ENCODE measurements at places on chromosomes 1 and 21.
A peak's percentile ranks its signal among the peaks of the same experiment; 100 is the strongest.

DNA sequence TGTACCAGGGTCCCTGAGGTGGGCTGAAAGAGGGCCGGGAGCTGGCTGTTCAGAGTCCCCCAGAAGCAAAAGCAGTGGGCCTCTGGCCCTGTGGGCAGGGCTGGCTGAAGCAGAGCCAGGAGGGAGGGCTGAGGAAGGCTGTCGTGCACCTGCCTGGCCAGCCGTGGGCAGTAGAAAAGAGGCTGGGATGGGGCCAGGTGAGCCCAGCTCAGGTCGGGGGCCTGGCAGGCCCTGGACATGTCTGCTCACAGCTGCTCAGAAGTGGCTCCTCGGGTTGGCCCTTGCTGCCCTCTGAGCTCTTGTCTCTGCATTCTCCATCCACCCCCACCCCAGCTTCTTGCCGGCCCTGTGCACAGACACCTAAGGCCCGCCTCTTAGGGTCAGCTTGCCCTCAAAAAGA lies 60.0 kb downstream of the TCP10L start:
- DNase-seq = no peak

DNA sequence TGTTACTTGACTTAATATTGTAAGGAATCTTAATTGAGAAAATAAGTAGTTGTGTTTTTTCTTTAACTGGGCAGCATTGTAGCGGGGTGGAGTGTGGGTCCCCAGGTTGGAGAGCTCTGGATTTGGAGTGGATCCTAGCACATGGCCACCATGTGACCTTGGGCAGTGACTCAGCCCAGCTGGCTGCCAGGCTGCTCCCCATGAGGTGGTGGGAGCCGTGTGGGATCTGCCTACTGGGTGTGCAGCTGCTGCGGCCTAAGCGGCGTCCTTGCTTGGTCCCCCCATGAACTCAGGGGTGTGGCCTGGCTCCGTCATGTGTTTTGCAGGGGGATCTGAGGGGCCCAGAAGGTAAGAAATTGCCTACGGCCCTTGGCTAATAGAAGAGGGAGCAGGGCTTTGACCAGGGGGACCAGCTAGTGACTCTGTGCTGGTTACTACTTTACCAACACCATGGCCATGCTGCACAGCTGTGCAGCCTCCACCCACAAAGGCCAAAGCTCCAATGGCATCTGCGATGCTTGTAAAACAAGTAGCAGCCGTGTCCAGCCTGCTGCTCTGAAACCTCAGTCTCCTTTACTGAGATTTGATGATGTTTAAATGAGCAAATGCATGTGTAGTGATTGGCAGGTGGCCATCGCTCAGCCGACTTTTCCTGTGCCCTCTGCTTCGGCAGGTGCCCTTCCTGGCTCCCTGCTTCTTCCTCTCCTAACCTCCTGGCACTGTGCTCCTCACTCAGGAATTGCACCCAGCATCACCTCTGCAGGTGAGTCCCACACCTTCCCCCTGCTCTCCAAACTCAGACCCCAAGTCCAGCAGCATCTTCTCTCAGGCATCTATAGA lies 68.3 kb downstream of the ADARB1 start:
- DNase-seq = no peak

DNA sequence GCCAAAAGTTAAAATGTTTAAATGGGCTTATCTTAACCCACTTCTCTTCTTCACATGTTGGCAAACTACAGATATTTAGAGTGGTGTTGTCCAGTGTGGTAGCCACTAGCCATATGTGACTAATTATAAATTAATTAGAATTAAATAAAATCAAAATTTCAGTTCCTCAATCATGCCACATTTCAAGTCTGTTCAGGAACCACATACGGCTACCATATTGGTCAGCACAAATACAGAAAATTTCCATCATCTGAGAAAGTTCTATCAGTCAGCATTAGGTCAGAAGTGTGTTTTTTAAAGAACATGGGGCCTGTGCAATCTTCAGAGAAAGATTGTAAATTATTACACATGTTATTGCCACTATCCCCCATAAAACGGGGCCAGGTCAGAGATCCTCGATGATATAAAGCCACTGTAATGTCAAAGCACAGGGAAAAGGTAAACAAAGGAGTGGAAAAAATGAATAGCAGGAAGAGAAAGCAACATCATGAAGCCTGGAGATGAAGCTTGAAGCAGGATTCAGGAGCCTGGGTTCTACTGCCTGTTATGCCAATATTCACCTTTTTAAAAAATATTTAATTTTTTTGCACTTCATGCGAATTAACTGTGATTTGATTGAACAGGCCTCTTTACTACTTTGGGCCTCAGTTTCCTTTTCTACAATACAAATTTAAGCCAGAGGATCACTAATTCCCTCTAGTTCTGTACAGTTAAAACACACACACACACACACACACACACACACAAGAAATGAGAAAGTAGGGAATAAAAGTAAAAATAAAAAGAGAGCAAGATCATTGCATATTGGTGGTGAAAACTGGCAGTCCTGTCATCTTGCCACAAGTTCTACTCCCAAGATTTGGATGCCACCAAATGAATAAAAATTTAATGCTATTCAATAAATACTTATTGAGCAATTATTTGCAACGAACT lies 2.3 kb downstream of the RSBN1 start:
- DNase-seq = no peak

DNA sequence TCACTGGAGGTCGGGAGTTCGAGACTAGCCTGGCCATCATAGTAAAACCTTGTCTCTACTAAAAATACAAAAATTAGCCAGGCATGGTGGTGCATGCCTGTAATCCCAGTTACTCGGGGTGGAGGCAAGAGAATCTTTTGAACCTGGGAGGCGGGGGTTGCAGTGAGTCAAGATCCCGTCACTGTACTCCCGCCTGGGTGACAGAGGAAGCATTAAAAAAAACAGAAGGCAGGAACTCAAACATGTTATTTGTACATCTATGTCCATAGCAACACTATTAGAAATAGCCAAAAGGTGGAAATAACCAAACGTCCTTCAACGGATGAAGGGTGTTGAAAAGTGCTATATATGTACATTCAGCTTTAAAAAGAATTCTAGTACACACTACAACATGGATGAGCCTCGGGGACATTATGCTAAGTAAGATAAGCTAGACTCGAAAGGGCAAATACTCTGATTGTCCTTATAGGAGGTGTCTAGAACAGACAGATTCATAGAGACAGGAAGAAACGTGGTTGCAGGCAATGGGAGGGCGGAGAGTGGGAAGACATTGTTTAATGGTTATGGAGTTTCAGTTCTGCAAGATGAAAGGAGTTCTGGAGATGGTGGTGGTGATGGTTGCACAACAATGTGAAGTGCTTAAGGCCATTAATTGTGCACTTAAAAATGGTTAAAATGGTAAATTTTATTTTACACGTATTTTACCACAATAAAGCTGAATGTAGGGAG lies 19.2 kb downstream of the NLRP3 start:
- no peak for DNase-seq

DNA sequence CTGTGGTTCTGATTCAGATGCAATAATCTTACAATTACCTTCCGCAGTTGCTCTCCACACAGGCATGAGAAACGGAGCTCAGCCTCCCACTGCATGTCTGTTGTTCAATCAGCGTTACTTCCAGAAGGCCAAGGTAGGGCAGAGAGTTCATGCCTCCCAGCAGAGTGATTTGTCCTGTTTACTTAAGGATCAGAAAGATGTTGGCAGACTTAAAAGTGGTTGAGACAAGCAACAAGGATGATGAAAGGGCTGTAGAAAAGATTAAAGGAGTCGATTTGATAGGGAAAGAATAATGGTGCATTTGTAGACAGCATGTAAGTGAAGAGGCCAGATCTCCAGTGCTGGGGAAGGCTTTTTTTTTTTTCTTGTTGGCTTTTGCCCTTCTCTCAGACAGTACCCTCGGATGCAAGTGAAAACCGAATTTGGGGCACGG lies 26.6 kb downstream of the ARMH1 start:
- DNase-seq = no peak

DNA sequence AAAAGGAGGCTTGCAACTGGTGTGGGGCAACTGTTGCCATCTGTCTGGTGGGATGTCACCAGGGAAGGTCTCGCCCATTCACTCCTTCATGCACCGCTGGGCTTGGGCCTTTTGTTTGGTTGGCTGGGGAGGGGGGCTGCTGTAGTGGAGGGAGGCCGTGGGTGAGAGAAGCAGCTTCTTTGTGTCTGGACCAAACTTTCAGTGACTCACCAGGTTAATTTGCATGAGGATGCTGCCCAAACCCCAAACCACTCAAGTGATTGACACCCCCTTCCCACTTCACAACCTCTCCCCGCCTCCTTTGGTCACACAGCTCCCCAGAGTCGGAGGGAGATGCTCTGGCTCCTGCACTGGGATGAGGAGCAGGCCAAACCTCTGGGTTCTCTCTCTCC lies 19.7 kb downstream of the BTG2 start:
- peak; percentile 84 for DNase-seq

- DNase-seq = no peak
Measured at GRCh38 chr1:36076979-36077573, 6.8 kb upstream of the TEKT2 start.

- DNase-seq = no peak
Measured at GRCh38 chr1:175169286-175170018, 23.1 kb downstream of the KIAA0040 start.

DNA sequence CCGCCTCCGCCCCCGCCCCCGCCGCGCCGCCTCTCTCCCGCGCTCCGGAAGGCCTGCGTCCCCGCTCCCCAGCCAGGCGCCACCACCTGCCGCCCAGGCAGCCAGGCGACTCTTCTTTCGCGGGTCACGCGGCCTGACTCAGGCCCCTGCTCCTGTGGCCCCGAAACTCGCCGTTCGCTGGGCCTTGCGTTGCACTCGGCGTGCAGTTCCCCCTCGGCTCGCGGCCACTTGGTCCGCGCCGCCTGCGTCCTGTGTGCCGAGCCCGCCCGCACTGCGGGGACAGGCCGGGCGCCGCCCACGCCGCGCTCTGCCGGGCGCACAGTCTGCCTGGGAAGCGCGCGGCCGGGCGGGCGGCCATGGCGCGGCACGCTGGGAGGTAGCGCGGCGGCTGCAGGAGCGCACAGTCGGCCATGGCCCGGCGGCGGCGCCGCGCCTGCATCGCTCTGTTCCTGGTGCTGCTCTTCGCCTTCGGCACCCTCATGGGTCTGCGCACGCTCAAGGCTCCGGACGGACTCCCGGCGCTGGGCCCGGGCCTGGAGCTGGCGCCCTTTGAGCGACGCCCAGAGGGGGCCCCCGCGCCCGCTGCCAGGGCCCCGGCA lies at the start of gene MANEAL:
Gene MANEAL (plus strand): TSS at position 75 of the 599 bp plus-strand sequence. CDS start 336 bp downstream, at position 411.
- DNase-seq = peak; percentile 85

- no peak for DNase-seq
Measured at GRCh38 chr1:14020006-14020405, 320.0 kb downstream of the PRDM2 start.

DNA sequence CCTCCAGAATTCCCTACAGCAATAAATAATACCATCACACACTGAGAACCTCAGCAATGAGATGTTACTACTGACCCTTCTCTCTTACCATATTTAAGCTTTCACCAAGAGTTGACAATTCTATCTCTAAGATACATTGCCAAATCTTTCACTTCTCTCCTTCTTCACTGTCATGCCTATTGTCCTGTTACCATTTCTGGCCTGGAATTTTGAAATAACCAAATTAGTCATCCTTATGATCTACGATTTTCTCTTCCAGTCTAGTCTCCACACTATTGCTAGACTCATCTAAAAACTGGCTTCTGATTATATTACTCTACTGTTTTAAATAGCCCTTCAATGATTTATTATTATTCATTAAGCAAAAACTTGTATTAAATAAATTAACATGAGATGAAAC lies 656.1 kb upstream of the ADGRL4 start:
- DNase-seq = no peak

GRCh38 chr1:176785056-176785455 lies 322.1 kb downstream of the PAPPA2 start:
- no peak for DNase-seq

DNA sequence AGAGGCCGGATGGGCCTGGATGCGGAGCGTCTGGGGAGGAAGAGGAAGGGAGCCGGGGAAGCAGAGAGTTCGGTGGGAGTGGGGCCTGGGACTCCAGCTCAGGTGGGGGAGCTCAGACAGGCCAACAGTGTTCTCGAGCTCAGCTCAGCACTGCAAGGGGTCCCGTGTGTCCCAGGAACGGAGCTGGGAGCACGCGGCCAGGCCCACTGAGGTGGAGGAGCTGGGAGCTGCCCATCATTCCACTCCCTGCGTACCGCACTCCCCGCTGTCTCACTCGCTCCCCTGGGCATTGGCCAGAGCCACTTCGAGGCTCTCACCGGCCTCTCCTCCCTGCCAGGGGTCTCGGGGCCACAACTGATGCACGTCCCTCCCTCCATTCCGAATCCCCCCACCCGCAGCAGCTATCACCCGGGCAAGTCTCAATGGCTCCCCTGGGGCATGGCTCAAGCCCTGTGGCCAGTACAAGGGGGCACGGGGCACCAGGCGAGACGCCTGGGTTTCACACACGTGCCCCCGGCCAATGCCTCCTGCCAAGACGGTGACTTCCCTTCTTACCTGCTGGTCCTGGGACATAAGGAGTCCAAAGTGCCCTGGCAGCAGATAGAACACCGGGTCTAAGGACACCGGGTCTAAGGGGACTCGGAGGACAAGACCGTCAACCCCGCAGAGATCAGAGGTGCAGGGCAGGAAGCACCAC lies 30.3 kb upstream of the COL6A2 start:
- DNase-seq = no peak

All from GM13976 (cell line).